ENCODE measurements at places on chromosomes 1 and 21.

- no peak for DNase-seq
Observed at GRCh38 chr1:98487620-98488019, 173.9 kb upstream of the SNX7 start.

- DNase-seq, result peak; percentile 11
Observed at GRCh38 chr1:112957133-112957812, 1.3 kb upstream of the SLC16A1 start.

DNA sequence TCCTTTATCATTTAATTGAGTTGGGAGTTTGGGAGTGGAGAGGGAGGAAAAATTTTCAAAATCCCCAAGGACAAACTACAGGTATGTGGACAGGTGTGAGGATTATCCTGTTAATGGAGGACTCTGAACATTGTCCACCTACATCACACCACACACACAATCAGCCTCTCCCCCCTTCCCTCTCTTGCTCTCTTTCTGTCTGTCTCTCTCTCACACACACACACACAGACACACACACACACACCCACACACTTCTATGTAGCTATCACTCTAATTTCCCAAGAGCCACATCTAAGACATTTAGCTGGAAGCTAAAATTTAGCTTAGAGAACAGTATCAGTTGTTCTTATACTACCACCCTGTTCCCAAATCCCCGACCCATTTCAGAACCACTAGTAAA is 1.5 kb downstream of the S100A8 start:
- DNase-seq, result no peak

DNA sequence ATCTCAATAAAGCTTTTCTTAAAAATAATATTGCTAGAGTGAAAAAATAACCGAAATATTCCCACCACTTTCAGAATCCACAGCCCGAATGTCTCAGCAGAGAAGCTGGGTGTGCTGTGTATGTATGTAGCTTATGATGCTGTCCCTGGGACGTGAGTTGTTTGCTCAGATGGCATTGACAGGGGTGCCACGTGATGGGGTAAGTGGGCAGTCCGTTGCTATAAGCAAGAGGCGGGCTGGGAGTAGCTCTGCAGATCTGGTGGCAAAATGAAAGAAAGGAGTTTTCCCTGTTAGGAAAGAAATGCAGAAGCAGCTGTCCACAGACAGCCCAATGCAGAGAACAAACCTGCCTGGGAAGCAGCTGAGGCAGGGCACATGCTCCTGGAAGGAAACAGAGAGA is 3.8 kb upstream of the FAM20B start:
- no peak for DNase-seq

GRCh38 chr1:44559330-44559729 is 115.0 kb downstream of the TMEM53 start:
- no peak for DNase-seq

- no peak for DNase-seq
Observed at GRCh38 chr1:13830170-13830569, 130.2 kb downstream of the PRDM2 start.
